Memory B cell (primary cell): ENCODE measurements at places on chromosomes 1 and 21.

DNA sequence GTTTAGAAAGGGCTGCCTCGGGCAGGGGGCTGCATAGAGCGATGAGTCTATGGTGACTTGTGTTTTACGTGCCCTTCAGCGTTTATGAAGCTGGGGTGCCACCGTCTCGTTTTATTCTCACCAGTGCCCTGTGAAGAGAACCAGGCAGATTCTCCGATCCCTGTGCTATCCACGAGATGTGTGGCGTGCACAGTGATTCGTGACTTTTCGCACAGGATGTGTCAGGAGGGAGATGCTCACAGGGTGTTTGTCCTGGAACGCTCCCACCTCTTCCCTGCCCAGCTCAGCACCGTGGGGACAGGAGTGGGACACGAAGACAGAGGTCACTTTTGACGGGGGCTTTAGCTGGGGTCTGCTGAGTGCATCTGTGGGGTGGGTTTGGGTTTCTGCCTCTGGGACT is 54.9 kb upstream of the AJAP1 start:
- no peak for DNase-seq

DNA sequence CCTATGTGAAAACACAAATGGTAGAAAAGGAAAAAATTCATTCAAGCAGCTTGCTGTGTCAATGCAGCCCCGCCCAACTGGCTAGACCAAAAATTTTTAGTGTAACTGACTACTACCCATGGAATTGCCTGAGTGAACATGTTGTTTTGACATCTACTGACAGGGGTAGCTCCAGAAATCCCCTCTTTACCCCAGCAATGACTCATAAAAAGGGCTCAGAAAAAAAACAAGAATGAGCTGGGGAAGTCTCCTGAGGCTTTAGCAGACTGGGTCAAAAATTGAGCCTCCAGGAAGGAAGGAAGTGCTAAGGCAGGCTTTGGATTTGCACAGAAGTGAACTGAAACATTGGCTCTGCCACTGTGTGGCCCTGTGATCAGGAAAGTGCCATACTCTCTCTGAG is 24.4 kb upstream of the FGGY start:
- no peak for DNase-seq

- DNase-seq = no peak
Measured at GRCh38 chr21:44734026-44734745, 22.8 kb upstream of the TSPEAR start.

DNA sequence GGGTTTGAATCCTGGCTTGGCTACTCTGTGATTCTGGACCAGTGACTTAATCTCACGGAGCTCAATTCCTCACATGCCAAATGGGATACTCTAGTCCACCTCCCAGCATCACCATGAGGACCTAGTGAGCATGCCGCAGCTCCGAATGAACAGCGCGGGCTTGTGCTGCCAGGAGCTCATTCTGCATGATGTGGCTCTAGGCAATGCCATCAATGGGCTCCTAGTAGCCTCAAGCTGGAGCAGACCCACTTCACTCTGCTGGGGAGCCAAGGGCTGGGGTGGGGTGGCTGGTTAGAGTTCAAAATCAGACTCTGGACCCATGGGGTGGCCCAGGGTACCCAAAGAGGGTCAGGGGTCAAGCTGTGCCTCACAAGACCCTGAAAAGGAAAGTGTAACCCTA is 41.5 kb downstream of the CDK18 start:
- DNase-seq = no peak

DNA sequence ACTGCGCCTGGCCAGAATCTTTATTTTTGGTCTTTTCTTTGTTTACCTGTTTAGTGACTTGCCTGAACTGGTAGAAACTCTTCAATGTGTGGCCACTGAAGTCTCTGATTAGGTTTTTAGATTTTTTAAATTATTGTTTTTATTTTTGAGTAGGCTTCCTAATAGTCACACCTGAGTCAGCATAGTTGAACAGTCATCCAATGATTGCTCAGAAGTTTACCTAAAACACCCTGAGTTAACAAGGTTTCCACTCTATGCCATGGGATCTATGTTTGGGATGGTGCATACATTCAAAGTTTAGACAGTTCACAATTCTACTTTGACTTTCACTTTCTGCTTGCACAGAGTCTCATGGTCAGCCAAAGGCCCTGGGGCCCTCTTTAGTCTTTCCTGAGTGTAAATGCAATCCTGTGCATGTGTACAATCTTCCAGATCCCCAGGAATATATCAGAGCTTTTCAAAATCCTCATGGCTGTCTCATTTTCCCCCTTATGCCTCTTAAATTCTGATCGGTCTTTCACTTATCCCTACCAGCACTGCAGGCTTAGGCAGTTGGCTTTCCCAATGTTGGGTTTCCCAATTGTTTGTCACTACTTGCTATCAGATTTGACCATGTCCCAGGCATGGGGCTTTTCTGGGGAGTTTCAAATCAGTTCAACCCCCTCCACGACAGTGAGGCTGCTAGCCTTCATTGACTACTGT is 114.4 kb upstream of the RAB3GAP2 start:
- DNase-seq = no peak

- no peak for DNase-seq
Measured at GRCh38 chr1:209651138-209651587, 1.1 kb downstream of the LAMB3 start.

- no peak for DNase-seq
Measured at GRCh38 chr1:21318714-21319159, 28.5 kb upstream of the ECE1 start.

DNA sequence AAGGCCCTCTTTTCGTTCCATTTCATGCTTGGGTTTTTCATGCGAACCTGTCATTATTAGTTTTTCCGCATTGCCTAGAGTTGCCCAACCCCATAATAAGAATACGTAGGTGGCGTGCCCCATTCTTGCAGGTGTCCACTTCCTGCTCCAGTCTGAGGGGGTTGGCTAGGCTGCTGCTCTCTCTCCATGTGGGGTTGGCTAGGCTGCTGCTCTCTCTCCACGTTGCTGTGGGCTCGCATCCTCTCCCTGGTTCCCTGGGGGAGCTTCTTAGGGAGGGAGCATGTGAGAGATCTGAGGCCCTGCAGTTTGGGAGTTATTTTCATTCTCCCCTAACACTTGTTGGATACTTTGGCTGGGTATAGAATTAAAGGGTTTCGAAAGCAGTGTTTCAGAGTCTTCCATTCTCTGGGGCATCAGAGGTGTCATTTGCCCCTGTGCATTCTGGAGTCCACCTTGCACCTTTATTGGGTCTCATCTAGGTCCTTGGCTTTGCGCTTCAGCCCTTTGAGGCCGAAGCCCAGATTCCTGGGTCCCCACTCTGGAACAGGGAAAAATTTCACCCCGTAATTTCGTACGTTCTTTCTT is 8.6 kb downstream of the C1orf35 start:
- no peak for DNase-seq

DNA sequence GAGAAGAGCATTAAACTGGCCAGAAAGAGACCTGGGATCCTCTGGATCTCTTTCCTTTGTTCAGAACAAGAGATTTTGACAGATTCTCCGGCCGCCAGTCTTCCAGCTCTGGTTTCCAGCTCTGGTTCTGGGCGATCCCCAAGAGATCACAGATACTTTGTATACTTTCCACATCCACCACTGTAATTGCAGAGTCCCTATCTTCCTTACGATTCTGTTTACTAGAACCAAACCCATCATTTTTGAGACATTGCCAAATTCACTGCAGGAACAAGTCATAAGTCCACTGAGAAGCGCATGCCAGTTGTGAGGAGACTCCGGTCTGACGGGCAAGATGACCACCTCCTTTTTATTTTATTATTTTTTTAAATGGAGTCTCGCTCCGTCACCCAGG is 505.2 kb downstream of the SMYD3 start:
- no peak for DNase-seq

DNA sequence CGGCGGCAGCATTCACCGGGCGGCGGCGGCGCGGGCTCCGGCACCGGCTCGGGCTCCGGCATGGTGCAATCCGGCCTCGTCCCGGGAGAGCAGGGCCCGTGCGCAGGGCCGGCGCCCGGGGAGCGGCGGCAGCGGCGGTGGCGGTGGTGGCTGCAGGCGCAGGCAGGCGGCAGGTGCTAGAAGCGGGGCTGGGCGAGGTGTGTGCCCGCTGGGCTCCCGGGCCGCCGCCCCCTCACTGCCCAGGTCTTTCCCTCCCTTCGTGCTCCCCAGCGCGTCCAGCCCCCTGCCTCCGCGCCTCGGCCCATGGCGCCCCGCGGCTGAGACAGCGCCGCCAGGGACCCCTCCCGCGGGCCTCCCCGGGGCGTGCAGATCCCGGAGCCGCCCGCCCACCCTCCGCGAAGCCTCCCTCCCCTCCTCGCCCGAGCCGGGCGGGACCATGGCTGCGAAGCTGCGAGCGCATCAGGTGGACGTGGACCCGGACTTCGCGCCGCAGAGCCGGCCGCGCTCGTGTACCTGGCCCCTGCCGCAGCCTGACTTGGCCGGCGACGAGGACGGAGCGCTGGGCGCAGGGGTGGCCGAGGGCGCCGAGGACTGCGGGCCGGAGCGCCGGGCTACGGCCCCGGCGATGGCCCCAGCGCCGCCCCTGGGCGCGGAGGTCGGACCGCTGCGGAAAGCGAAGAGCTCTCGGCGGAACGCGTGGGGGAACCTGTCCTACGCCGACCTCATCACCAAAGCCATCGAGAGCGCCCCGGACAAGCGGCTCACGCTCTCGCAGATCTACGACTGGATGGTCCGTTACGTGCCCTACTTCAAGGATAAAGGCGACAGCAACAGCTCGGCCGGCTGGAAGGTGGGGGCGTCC is 492 bp downstream of the FOXO6 start:
- no peak for DNase-seq

GRCh38 chr1:151833172-151833900 is 1.7 kb upstream of the RORC start:
- DNase-seq = no peak

DNA sequence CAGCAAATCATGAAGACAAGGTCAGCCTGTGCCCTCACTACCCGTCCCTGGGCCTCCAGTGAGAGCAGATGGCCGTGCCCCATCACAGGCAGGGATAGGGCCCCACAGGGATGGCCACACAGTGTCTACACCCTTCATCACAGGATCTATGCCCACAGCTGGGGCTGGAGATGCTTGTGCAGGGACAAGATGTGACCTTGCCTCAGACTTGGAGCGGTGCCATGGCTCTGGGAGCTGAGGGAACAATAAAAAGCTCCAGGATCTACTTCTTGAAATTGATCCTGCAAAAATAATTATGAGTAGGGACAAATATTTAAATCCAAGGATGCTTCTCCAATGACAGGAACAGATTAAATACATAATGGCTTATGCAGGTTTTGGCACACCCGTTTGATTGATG is 25.4 kb upstream of the TCEA3 start:
- no peak for DNase-seq

- no peak for DNase-seq
Measured at GRCh38 chr1:164716992-164717703, 158.2 kb downstream of the PBX1 start.

DNA sequence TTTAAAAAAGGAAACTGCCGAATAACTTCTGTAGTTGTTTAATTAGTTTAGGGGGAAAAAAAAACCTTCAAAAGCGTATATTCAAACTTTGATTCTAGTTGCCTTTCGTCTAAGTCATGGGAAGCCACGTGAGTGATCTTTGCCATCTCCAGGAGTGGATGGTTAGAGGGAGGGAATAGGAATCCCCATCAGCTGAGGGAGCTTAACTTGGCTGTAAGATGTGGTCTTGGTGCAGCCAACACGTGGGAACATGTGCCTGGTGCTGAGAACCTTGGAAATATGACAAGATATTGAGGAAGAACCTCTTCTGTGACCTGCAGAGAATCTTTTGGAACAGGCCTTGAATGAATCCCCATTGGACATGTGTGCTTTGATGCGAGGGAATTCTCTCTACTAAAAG is 1.7 kb downstream of the BACE2 start:
- no peak for DNase-seq

- no peak for DNase-seq
Measured at GRCh38 chr1:158248771-158249170, 5.5 kb upstream of the CD1A start.

DNA sequence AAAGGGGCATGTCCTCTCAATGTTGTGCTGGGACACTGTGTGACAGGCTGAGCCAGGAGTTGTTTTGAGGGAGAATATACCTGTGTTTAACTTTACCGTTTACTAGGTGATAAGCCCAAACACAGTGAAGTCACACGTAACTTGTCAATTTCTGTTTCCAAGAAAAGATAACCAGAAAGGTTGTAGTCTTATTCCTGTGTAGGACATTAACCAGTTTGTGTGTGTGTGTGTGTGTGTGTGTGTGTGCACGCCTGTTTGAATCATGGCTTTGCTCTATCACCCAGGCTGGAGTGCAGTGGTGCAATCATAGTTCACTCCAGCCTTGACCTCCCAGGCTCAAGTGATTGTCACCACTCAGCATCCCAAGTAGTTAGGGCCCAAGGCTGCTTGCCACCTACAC is 83.6 kb downstream of the MRPS6 start:
- DNase-seq = no peak

DNA sequence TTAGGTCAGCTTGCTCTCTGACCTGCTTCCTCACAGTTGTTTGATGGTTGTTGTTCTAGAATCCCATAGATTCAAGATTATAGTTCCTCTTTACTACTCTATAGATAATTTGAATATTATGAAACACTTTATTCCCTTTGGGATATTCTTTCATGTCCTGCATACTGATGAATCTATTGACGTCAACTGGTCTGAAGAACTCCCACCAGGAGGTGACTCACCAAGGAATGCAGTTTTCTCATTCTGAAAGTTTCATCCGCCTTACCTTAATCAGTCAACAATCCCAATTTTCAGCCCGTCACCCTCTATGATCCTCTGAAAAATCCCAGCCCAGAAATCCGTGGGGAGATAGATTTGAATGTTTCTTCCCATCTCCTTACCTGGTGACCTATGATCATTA is 834.1 kb upstream of the PRMT6 start:
- no peak for DNase-seq

DNA sequence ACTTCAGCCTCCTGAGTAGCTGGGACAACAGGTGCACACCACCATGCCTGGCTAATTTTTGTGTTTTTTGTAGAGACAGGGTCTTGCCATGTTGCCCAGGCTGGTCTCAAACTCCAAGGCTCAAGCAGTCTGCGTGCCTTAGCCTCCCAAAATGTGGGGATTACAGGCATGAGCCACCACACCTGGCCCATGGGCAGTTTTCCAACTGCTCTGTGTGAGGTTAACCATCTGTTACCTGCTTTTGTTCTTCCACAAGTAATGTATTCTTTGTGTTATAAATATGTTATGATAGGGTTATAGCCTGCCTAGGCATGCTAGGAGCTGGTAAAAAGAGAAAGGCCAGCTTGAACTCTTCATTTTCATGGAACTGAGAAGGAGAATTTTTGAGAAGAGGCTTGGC is 30.7 kb downstream of the TUFT1 start:
- no peak for DNase-seq

GRCh38 chr1:207853372-207853757 is 57.6 kb downstream of the CD34 start:
- no peak for DNase-seq

- no peak for DNase-seq
Measured at GRCh38 chr1:203268901-203269653, 36.2 kb upstream of the BTG2 start.
